ENCODE measurements at places on chromosomes 2 and 18. TPM values are rescaled to one million over a fixed set of nuclear protein-coding genes. Genes with fewer than 3 reads are reported as not detected.
A peak's percentile ranks its signal among the peaks of the same experiment; 100 is the strongest.

TMEM178A gene
- 0.17 TPM for polyA plus RNA-seq

- no peak for DNase-seq
Observed at GRCh38 chr18:11666176-11666575, 22.9 kb upstream of the GNAL start.

C1QL2 gene
- polyA plus RNA-seq: not detected

- no peak for DNase-seq
Observed at GRCh38 chr2:136025057-136025973, 39.9 kb upstream of the DARS1 start.

AKAIN1 gene
- not detected for polyA plus RNA-seq

- DNase-seq: no peak
Observed at GRCh38 chr2:162731917-162732804, 106.4 kb downstream of the KCNH7 start.

DNA sequence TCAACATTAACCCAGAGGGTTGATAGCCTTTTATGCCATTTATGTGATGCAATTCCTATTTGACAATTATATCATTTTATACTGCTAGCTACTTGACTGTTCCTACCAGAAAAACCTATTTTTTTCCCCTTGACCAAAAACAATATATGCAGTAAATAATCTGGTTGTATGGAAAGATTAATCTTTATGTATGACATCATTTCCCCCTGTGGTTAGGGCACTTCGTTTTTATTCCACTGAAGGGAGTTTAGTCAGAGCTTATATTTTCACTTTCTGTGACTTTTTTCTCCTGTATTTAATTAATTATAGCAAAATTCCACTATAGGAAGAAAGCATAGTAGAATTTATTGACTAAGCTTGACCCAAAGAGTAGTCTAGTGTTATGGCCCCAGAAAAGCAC, 107.6 kb downstream of the HAUS1 start:
- DNase-seq: no peak

UGT1A6 gene
- 1.9 TPM for polyA plus RNA-seq

DNA sequence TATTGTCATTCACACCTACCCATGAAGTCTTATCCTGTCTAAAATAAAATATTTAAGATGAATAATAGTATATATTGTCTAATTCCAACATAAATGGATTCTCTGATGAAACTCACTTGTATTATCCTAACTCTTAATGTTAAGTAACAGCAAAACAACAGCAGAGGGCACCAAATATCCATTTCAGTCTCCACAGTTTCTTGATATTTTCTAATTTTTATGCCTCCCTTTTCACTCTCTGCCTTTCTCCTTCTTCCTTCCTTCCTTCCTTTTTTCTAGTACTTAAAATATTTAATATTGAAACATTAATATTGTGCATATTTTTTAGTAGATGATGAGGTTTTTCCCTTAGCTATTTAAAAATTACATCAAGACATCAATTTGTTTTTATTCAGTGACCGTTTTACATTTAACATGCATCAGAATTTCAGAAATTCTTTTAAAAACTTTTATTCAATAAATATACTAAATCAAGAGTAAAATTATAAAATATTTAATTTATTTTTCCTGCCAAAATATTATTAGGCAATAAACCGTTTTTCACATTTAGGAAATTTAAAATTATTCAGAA, 97.6 kb downstream of the WDR7 start:
- DNase-seq: peak; percentile 4

DNA sequence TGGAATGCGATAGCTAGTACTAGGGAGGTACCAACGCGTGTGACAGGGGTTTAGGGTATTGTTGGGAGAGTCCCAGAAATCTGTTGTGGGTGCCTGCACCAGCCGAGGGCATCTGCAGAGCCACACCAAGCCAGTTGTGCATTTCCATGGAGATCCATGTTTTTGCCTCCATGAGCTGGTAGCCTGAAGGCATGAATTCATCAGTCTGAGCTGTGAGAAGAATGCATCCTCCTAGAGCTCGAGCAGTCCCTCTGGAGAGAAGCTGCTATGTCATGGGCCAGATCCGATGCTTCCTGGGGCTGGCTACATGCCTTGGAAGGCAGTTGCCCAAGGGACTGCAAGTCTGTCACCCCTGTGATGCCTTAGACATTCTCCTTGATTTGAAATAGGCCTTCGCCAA, 57.9 kb downstream of the LIPG start:
- peak; percentile 69 for DNase-seq

DNA sequence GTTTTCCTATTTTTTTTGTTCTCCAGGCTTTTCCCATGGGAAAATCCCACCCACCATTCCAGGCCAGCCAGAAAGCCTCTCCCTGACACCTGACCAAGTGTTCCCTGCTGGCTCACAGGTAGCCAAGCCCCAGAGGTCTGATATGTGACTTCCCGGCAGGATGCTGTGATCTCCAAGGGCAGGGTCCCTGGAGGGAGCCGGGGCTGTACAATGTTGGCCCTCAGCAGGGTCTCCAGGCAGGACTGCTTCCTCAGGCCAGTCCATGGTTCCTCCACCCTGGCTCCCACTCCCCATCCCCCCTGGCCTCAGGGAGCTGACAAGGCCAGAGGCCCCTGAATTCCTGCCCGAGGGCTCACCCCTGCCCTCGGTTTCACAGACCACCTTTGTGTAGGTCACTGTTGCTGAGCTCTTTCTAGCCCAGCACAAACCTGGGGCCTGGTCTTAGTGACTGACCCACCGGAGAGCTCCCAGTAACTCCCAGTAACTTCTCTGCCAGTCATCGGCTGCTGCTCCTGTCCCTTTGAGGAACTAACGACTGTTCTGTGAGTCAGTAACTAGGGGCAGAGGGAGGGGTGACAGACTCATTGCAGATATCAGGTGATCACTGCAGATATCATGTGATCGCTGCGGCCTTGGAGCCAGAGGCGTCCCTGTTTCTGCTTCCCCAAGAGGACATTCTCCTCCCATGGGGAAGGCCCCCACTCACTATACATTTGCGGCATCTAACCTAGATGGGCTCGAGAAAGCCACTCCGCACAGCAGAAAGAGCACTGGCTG, 38.7 kb downstream of the SDC1 start:
- no peak for DNase-seq

DNA sequence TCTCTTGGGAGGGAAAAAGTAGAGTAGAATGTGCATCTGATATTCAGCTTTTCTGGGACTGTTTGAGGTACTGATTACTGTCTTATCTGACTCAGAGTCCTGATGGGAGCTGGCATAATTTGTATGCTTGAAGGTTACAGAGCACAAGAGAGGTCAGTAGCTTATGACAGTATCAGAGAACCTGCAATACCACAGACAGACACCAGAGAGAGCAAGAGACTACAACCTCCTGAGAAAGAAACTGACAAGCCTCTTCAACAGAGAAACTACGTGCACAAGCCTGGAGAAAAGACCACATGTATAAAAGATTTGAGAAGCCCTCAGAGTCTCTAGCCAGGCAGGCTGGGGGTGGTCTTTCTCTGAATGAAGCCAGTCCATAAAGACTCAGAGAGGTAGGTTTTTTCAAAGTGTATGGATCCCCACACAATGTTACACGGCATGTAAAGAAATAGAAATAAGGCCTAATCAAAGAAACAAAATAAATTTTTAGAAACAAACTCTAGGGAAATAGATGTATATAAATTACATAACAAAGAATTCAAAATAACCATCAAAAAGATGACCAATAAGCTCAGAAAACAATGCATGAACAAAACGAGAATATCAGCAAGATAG, 568.3 kb downstream of the LRRTM4 start:
- DNase-seq: peak; percentile 16

GRCh38 chr2:230795856-230796255, 68.9 kb upstream of the ITM2C start:
- DNase-seq: no peak

SCN9A gene
- 0.49 TPM for polyA plus RNA-seq

DNA sequence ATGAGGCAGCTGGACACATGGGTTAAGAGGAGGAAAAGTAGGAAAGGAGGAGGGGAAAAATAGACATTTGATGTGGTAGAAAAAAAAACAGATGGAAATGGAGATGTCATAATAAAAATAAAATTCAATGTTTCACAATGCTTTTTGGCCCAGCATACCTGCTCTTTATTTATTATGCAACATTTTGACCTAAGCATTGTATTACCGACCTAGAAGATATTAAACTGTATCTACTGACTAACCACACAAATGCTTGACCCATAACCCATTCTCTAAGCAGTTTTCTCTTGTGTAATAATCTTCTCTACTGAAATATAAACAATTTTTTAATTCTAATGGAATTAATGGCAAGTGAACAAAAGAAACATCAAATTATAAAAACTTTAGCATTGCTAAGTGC, 362.3 kb downstream of the FBXO15 start:
- DNase-seq: peak; percentile 53

- peak; percentile 22 for DNase-seq
Observed at GRCh38 chr2:163736433-163737189, 803 bp upstream of the FIGN start.

GRCh38 chr2:94986392-94986963, 39.0 kb upstream of the MAL start:
- DNase-seq: peak; percentile 41

- no peak for DNase-seq
Observed at GRCh38 chr2:626491-627339, 50.5 kb downstream of the TMEM18 start.

EMILIN1 gene
- 0.17 TPM for polyA plus RNA-seq

DNA sequence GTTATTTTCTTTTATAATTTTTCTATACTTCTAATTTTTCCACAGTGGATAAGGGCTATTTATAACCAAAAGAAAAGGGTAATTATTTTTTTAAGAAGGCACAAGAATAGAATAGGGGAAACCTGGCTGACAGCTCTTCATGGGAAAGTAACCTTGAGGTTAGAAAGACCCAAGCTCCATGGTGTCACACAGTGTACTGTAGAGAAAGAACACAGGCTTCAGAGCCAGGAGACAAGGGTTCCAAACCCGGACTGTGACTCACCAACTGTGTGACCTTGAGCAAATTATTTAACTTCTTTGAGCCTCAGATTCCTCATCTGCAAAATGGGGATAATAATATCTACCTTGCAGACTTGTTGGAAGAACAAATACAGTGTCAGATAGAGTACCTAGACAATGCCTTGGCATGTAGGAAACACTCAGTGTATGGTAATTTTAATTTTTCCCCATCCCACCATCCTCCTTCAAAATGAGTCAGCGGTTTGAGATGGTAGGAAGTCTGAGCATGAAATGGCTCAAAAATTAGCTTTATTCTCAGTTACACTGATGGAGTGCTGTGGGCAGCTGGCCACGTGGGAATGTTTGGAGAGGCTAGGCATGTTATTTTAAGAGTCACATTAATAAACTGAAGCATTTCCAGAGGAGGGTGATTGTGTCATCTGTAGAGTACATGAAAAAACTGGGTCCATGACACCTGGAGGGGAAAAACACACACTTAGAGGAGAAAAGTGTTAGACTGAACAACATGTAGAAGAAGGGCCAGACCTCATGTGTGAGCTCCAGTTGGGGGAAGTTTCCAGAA, 36.7 kb downstream of the TMEM37 start:
- DNase-seq: no peak

CD302 gene
- polyA plus RNA-seq: 1.6 TPM

DNA sequence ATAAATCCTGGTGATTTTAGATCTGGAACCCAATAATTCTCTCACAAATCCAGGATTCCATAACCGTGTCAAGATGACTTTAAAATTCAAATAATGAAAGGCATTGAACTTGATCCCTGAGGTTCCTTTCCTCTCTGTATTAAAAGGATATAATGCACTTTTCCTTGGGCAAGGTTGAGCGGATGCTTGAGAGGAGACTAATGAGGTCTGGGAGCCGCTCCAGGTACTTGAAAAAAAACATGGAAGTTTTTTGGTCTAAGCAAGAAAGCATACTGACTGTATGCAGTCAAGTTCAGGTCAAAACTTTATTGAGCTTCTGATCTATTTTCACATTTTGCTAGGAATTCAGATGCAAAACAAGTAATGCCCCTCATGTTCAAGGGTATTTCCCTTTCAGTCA, 318.5 kb downstream of the RAD51AP2 start:
- no peak for DNase-seq
